ENCODE measurements at places on chromosomes 7 and 10. TPM values are rescaled to one million over a fixed set of nuclear protein-coding genes. Genes with fewer than 3 reads are reported as not detected.

ZCWPW1 gene
- total RNA-seq: 1.4 TPM

GPNMB gene
- 125 TPM for total RNA-seq

JCAD gene
- 2.3 TPM for total RNA-seq

FOXI2 gene
- total RNA-seq: 0.32 TPM

All from esophagus mucosa (tissue), 1 donor.